ENCODE measurements at places on chromosomes 2 and 18. TPM values are rescaled to one million over a fixed set of nuclear protein-coding genes. Genes with fewer than 3 reads are reported as not detected.
A peak's percentile ranks its signal among the peaks of the same experiment; 100 is the strongest.

GRCh38 chr18:13431886-13432285 lies 213.3 kb downstream of the LDLRAD4 start:
- no peaks in the 10 kb centered on the region for H3K4me1 ChIP-seq
- H3K27me3 ChIP-seq: no peaks in the 10 kb centered on the region
- no peaks in the 10 kb centered on the region for H3K36me3 ChIP-seq

GRCh38 chr2:195687320-195688086 lies 30.5 kb downstream of the SLC39A10 start:
- H3K27me3 ChIP-seq: no peaks in the 10 kb centered on the region
- H3K4me3 ChIP-seq: peak overlapping the region; percentile 12
- DNase-seq: peak; percentile 81
- peaks cover 57% of the 10 kb centered on the region for H3K4me1 ChIP-seq
- peak overlapping the region; percentile 91 for H3K27ac ChIP-seq

- H3K36me3 ChIP-seq: no peaks in the 10 kb centered on the region
- H3K4me1 ChIP-seq: no peaks in the 10 kb centered on the region
- no peak overlapping the region for H3K27ac ChIP-seq
- DNase-seq: no peak
These were observed 106.5 kb downstream of the SEPTIN10 start for GRCh38 chr2:109507217-109507616.

- no peak overlapping the region for H3K4me3 ChIP-seq
- no peak for DNase-seq
- H3K4me1 ChIP-seq: no peaks in the 10 kb centered on the region
- no peaks in the 10 kb centered on the region for H3K36me3 ChIP-seq
These were observed 189.5 kb upstream of the CYRIA start for GRCh38 chr2:16855183-16855582.

DNA sequence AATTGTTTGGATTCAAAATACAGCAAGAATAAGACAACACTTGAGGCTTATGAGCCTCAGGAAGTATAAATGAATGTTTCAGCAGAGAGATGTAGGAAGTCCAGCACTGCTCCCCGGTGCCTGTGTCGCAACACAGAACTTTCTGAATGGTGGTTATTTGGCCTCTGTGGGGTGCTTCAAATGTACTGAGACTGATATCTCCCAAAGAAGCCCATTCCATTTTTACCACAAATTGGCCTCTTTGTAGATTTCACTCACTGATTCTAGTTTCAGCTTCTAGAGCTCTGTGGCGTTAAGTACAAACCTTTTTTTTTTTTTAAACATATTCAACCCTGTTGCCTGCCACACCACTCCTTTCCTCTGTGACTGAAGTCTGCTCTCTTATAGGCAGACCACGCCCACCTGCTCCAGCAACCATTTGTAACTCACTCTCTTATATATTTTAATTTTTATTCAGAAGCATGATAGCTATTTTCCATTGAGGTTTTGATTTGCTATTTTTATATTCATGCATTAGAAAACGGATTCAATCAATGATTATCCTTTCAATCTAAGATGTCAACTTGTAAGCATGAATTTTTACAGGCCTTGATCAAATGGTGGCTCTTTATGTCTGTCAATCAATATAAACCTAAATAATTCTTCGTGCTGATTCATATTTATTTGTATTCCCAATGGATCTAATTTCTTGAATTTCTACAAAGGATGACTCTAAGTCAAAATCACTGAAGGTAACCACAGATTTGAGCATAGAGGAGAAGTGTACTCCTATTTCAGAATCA lies 277.1 kb upstream of the CCDC68 start:
- no peak for DNase-seq
- no peaks in the 10 kb centered on the region for H3K27me3 ChIP-seq
- no peak overlapping the region for H3K4me3 ChIP-seq
- no peaks in the 10 kb centered on the region for H3K4me1 ChIP-seq

DNA sequence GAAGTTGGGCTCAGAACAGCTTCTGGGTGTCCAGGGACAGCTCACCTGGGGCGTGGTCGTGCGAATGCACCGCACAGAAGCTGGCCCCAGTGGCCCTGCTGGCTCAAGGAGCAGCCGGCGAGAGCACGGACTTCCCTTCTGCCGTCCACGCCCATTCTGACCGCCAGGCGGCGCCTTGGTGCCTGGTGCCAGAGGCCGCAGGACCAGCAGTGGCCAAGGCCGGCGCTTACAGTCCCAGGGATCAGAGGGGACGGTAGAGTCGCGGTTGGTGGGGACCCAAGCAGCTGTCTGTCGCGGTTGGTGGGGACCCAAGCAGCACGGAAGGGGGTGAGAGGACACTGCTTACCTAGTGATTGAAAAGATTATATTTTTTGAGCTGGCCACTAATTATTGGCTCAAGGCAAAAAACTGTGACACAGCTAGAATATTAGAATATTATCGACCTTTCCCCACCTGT lies 25.7 kb downstream of the NPPC start:
- no peaks in the 10 kb centered on the region for H3K27me3 ChIP-seq
- H3K27ac ChIP-seq: no peak overlapping the region
- DNase-seq: peak; percentile 93

The NFATC1 gene
- total RNA-seq: 2.3 TPM

The TFPI gene
- 12.9 TPM for total RNA-seq

DNA sequence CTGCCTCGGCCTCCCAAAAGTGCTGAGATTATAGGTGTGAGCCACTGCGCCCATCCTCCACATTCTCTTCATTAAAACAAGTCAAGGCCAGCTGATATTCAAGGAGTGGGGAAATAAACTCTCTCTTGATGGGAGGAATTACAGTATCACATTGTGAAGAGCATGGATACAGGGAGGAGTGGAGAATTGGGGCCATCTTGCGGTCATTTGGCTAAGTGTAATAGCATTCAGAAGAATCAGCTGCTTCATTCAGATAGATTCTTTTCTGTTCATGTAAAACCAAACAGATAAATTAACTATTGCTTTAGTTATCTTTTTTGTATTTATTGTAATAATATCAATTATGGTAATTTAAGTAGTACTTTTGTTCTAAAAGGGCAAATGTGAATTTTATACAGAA lies 156.3 kb downstream of the UBR3 start:
- H3K4me1 ChIP-seq: no peaks in the 10 kb centered on the region
- no peak for DNase-seq
- H3K27me3 ChIP-seq: no peaks in the 10 kb centered on the region
- H3K36me3 ChIP-seq: no peaks in the 10 kb centered on the region
- no peak overlapping the region for H3K27ac ChIP-seq
- H3K4me3 ChIP-seq: no peak overlapping the region

- peak overlapping the region; percentile 85 for H3K27ac ChIP-seq
- peaks cover 28% of the 10 kb centered on the region for H3K4me1 ChIP-seq
- DNase-seq: peak; percentile 79
- H3K36me3 ChIP-seq: no peaks in the 10 kb centered on the region
- H3K4me3 ChIP-seq: no peak overlapping the region
These were observed 1062.3 kb upstream of the CRIM1 start for GRCh38 chr2:35293261-35293660.

- H3K4me3 ChIP-seq: no peak overlapping the region
- DNase-seq: no peak
- H3K27ac ChIP-seq: no peak overlapping the region
These were observed 5.4 kb downstream of the CWC22 start for GRCh38 chr2:180001726-180002125.

- no peak for DNase-seq
- H3K27me3 ChIP-seq: no peaks in the 10 kb centered on the region
- no peaks in the 10 kb centered on the region for H3K36me3 ChIP-seq
- peaks cover 31% of the 10 kb centered on the region for H3K4me1 ChIP-seq
- H3K4me3 ChIP-seq: no peak overlapping the region
- no peak overlapping the region for H3K27ac ChIP-seq
These were observed 13.1 kb downstream of the TET3 start for GRCh38 chr2:73997813-73998212.

The TNFAIP6 gene
- total RNA-seq: not detected

The DHRS9 gene
- total RNA-seq: not detected

GRCh38 chr2:181394741-181395437 lies 62.3 kb upstream of the ITGA4 start:
- no peaks in the 10 kb centered on the region for H3K27me3 ChIP-seq
- no peak overlapping the region for H3K27ac ChIP-seq
- peaks cover 14% of the 10 kb centered on the region for H3K4me1 ChIP-seq

DNA sequence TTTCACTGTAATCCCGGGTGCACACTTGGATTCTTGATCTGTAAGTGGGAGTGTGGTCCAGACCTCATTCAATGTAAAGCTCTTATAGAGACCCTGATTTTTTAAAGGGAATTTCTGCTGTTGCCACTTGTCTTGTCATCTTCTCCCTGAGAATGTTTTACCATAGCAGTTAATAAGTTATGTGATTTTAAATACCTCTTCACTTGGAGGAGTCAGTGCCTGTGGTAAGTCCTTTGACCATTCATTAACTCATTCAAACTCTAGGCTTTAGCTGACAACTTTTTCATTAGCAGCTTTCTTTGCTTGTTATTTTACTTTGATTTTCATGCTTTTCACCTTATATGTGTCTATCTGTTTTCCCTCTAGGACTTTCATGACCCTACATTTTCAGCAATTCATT lies 51.3 kb downstream of the FMNL2 start:
- no peaks in the 10 kb centered on the region for H3K27me3 ChIP-seq
- H3K4me1 ChIP-seq: peaks cover 52% of the 10 kb centered on the region
- peak overlapping the region; percentile 36 for H3K27ac ChIP-seq
- no peak overlapping the region for H3K4me3 ChIP-seq

GRCh38 chr2:223222397-223222796 lies 170.4 kb downstream of the KCNE4 start:
- H3K36me3 ChIP-seq: no peaks in the 10 kb centered on the region
- no peaks in the 10 kb centered on the region for H3K4me1 ChIP-seq
- H3K4me3 ChIP-seq: no peak overlapping the region
- DNase-seq: no peak

The MARCO gene
- not detected for total RNA-seq

DNA sequence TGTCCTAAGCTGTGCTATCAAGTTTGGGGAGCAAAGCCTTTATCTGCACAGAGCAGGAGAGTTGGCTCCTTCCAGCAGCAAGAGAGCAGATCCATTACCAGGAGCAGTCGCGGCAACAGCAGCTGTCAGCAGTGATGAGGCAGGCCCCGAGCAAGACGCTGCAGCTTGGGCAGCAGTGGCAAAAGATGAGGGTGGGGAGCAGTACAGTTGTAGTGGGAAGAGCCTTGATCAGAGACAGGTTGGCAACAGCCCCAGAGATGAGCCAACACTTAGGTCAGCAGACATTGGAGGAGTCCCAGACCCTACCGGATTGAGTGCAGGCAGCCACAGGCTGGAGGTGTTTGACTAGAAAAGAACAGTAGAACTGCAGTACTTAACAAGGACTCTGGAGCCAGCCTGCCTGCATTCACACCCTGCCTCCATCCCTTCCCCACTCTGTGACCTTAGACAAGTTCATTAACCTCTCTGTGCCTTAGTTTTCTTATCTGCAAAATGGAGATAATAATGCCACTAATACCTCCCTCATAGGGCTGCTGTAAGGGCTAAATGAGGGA lies 117.1 kb upstream of the SERTAD2 start:
- H3K27ac ChIP-seq: no peak overlapping the region
- no peak for DNase-seq
- H3K27me3 ChIP-seq: peaks cover 24% of the 10 kb centered on the region

DNA sequence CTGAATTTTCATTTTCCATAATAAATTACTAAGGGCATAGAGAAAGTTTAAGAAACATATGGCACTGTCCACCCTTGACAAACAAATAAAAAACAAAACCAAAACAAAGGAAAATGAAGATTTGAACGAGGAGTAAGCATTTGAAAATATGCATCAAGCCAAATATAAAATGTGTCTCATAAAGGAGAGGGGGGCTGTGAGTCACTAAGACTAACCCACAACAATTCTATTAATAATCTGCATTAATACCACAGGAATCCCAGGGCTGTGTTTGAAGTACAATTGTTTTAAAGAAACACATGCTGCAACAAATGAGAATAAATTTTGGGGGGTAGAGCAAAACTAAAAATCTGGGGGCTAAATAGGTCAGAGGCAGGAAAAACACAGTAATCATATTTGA lies 53.8 kb upstream of the STK17B start:
- H3K27me3 ChIP-seq: no peaks in the 10 kb centered on the region
- no peaks in the 10 kb centered on the region for H3K4me1 ChIP-seq
- H3K36me3 ChIP-seq: no peaks in the 10 kb centered on the region
- no peak overlapping the region for H3K4me3 ChIP-seq

The ERICH2 gene
- 0.43 TPM for total RNA-seq

GRCh38 chr2:30193104-30193681 lies 38.1 kb upstream of the LBH start:
- DNase-seq: no peak
- H3K27ac ChIP-seq: no peak overlapping the region
- H3K27me3 ChIP-seq: no peaks in the 10 kb centered on the region
- no peaks in the 10 kb centered on the region for H3K36me3 ChIP-seq

- H3K4me1 ChIP-seq: no peaks in the 10 kb centered on the region
- no peaks in the 10 kb centered on the region for H3K36me3 ChIP-seq
- no peak overlapping the region for H3K27ac ChIP-seq
- no peak for DNase-seq
These were observed 37.8 kb downstream of the NYAP2 start for GRCh38 chr2:225437319-225437718.

DNA sequence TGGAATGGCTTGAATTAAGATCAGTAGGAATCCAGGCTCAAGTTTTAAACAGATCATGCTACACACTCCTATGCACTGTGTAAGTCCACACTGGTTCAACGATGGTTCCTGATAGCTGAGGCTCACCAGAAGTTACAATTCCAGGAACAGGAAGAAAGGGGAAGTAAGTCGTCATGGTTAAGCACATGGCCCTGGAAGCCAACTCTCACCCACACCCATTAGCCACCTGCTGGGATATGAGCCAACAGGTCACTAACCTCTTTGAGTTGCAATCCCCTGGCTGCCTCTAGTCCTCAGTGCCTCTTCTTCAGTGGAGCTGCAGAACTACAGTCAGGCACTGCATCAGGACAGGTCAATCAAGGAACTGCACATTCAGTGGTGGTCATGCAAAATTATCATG lies 133.5 kb downstream of the TMEM182 start:
- no peaks in the 10 kb centered on the region for H3K36me3 ChIP-seq
- H3K4me1 ChIP-seq: peaks cover 33% of the 10 kb centered on the region
- no peak for DNase-seq
- H3K27ac ChIP-seq: no peak overlapping the region
- no peaks in the 10 kb centered on the region for H3K27me3 ChIP-seq

GRCh38 chr2:226799976-226800940 lies 638 bp upstream of the IRS1 start:
- no peaks in the 10 kb centered on the region for H3K36me3 ChIP-seq
- H3K27ac ChIP-seq: no peak overlapping the region
- H3K4me1 ChIP-seq: peaks cover 4% of the 10 kb centered on the region
- no peaks in the 10 kb centered on the region for H3K27me3 ChIP-seq

DNA sequence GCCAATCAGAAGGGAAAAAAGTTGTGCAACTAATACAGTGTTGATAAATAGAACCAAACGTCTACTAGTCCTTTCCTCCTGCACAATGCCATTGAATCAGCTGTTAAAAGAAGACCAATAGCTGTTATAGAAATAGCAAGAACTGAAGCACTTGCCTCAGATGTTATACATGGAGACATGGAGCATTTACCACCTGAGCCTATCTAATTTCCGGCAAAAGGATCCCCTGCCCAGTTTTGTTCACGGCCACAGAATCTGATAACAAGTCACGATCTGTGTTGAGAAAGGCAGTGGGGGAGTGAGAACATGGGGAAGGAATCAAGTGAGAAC lies 285.4 kb downstream of the ZEB2 start:
- no peak overlapping the region for H3K4me3 ChIP-seq
- H3K27ac ChIP-seq: no peak overlapping the region
- H3K4me1 ChIP-seq: peaks cover 23% of the 10 kb centered on the region

- H3K4me3 ChIP-seq: peak overlapping the region; percentile 18
- H3K27ac ChIP-seq: no peak overlapping the region
- peak; percentile 45 for DNase-seq
These were observed 24.3 kb downstream of the DIS3L2 start for GRCh38 chr2:231985823-231986261.

- H3K4me3 ChIP-seq: no peak overlapping the region
- no peaks in the 10 kb centered on the region for H3K36me3 ChIP-seq
- no peak for DNase-seq
- H3K27ac ChIP-seq: no peak overlapping the region
- H3K4me1 ChIP-seq: peaks cover 4% of the 10 kb centered on the region
- no peaks in the 10 kb centered on the region for H3K27me3 ChIP-seq
These were observed 161.5 kb downstream of the PTGR3 start for GRCh38 chr18:75047240-75047961.

The CFAP210 gene
- 2.5 TPM for total RNA-seq

All from neural progenitor cell (in vitro differentiated cells).